Activated CD4-positive, alpha-beta T cell treated with anti-CD3 and anti-CD28 coated beads, Interleukin-2, amount 50 U/mL, for 48 hours (primary cell): ENCODE measurements at places on chromosomes 1 and 21.

- peak; percentile 11 for DNase-seq
Measured at GRCh38 chr1:112614460-112615065, 4.4 kb downstream of the ST7L start.

DNA sequence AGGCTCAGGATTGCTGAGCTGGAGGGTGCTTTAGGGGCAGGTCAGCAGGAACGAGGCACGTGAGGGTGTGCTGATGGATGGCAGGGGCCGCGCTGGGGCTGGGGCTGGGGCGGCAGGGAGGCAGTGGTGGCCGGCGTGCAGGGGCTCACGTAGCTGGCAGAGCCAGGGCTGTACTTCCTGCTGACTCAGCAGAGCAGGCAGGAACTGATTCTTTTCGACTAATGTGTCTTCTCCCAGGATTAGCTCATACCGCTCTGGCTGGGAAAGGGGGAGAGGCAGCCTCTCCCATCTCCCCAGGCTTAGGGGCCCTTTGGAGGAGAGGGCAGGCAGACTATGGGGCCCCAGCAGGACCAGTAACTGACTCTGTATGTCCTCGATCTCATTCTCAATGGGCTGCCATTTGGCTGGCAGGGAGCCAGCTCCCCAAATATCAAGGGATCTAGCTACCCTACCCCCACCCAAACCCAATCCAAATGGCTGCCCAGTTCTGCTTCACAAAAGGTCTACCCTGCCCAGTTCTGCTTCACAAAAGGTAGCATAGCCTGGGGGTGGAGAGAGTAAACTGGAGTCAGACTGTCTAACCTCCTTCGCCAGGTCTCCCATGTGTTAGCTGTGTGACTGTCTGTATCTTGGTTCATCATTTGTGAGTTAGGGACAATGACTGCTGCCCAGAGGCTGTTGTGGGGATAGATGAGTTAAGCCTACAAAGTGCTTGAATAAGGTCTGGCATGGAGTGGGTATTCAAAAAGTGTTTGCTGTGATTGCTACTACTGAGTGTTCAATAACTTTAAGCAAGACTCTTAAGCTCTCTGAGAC lies 100.1 kb upstream of the SLC2A1 start:
- peak; percentile 59 for DNase-seq

GRCh38 chr1:166902279-166902678 lies 26.2 kb upstream of the TADA1 start:
- DNase-seq = no peak

- no peak for DNase-seq
Measured at GRCh38 chr21:29557931-29558725, 259.4 kb downstream of the BACH1 start.

GRCh38 chr1:66356605-66357004 lies 177.3 kb upstream of the SGIP1 start:
- DNase-seq = no peak

DNA sequence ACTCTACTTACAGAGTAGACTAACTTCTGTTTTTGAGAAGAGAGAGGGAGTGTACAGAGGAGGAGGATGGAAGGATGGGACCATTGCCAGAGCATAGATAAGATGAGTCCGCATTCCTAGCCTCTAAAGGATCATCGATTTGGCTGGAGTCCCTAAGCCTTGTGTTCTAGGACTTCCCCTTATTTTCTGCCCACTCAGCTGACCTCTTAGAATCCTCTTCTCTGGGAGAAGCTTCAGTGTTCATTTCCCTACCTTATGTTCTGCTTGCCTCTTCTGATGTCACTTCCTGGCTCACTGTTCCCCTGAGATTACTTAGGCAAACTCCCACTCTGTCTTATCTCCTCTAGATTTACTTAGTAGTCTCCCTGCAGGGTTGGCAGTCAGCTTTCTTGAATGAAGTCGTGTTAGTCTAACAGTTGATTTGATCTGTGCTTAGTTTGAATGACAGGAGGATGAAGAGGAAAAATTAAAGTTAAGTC lies 156.7 kb downstream of the SYT2 start:
- no peak for DNase-seq

DNA sequence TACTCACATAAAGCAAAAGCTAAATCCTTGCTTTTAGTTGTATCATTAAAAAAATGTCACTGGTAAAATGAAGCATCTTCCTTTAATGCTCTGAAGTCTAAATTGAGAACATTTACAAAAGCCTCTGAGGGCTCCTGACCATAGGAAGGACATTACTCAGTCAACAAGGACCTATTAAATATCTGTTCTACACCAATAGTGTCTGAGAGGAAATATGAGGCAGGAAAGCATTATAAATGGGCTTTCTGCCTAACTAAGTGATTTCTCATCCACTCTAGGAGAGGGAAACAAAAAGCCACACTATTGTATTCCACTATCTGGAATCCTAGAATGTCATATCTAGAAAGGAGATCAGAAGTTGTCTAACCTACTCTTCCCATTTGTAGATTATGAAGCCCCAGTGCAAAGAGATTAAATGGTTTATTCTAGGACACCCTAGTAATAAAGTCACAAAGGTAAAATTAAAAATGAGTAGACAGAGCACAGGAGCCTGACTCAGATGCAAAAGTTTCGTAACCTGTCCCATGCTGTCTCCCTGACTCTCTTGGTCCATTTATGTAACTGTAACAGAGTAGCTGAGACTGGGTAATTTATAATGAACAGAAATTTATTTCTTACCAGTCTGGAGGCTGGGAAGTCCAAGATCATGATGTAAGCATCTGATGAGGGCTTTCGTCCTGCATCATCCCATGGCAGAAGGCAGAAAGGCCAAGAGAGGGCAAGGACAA lies 17.6 kb downstream of the RGS1 start:
- no peak for DNase-seq
